ENCODE measurements at places on chromosomes 16 and 17. TPM values are rescaled to one million over a fixed set of nuclear protein-coding genes. Genes with fewer than 3 reads are reported as not detected.

GRB7 gene
- 3.3 TPM for total RNA-seq

GPR179 gene
- total RNA-seq = 0.07 TPM

TCAP gene
- total RNA-seq = 0.82 TPM

CD300H gene
- total RNA-seq = not detected

GRCh38 chr17:4166419-4166818 lies 23.4 kb downstream of the CYB5D2 start:
- no peak for DNase-seq

- no peak for DNase-seq
Observed at GRCh38 chr16:8877894-8878522, 4.1 kb upstream of the LITAFD start.

DNA sequence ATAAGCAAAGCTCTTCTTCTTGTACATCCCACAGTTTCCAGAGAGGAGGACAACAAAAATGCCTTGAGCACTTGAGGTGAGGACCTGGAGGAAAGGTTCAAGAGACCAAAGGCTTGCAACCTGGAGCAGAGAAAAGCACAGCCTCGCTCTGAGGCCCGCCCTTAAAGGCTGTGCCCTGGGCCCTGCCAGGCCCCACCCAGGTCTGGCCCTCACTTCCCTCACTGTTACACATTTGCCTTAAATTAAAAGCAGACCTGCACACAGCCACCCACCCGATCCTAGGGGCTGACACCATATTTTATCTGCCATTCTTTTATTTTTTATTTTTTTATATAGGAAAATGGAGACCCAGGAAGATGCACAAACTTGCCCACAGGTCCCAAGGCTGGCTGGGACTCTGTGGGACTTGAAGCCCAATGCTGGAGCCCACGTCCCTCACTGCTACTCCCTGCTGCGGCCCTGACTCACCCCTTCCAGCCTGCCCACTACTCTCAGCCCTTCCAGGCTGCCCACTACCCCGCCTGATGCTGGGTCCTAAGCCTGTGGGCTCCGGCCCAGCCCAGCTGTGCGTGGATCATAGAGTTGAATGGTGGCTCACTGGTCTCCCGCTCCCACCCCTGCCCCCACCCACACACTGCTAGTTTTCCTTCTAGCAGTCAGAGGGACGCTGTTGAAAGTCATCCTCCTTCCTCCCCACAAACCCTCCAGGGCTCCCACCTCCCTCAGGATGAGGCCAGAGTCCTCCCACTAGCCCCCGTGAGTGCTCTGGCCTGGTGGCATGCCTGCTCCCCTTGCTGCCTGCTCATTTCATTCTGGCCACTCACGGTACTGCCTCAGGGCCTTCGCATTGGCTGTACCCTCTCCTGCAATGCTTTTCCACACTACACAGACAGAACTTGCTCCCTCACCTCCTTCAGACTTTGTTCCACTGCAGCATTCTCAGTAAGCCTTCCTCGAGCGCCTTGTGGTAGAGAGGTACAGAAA lies 77.6 kb upstream of the MED9 start:
- DNase-seq = no peak

DNA sequence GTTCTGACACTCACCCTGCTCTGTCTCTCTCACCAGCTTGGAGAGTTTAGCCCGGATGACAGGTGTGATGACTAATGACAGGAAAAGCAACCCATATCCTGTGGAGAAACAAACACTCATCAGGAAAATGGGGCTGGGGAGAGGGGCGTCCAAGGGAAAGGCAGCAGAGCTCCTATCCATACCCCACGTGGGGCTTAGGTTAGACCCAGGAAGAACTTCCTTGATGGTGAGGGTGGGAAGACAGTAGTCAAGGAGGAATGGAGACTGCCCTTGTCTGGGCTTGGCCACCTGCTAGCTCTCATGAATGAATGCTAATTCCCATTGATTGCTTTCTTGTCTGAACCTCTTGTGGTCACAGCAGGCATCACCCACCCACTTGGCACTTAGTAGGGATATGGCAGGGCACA lies 3.8 kb downstream of the SLC46A1 start:
- no peak for DNase-seq

GRCh38 chr17:48123111-48123510 lies 15.5 kb downstream of the SNX11 start:
- DNase-seq = no peak

GRCh38 chr16:47049901-47050583 lies 76.6 kb upstream of the DNAJA2 start:
- DNase-seq = no peak

DNA sequence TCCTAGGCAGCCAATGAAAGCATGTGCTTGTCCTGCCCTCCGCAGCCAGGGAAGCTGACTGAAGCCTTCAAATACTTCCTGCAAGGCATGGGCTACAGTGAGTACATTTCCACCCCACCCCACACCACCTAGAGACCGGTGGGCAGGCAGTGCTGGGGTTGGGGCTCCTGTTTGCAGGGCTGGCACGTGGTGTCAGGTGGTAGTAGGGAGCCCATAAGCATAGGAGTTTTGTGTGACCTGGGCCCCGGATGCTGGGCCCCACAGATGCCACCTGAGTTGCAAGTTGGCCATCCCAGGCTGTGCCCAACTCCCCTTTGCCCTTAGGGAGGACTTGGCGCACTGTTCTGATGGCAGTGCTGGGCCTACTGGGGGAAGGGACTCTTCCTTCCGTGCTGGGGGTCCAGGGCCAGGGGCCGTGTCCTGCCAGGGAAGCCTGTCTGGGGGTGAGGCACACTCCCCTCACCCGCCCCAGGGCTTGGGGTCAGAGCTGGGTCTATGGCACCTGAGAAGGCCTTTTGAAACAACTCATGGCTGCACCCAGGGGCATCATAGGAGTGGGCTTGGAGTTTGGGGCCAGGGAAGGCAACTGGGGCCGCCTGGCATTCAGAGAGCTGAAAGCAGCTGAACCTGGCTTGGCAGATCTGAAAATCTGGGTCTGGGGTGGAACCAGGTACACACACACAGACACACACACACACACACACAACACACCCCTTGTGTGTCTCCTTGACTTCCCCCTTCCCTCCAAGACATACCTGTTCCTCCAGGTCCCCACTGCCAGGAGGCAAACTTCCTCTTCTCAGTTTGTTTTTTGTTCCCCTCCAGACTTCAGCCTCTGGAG lies 5.8 kb upstream of the SETD6 start:
- DNase-seq = no peak

DNA sequence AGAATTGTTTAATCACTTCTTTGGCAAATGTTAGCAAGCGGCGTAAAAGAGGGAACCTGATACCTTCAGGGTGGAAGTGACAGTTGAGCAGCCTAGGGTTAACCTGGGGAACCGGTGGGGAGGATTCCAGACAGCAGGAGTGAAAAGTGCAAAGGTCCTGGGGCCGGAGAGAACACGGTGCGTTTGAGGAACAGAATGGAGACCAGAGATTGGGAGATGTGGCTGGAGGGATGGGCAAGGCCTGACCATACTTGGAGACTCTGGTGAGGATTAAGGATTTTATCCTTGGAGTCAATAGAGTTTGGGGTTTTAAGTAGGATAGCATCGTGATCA lies 2.3 kb upstream of the ZNF500 start:
- no peak for DNase-seq

DNA sequence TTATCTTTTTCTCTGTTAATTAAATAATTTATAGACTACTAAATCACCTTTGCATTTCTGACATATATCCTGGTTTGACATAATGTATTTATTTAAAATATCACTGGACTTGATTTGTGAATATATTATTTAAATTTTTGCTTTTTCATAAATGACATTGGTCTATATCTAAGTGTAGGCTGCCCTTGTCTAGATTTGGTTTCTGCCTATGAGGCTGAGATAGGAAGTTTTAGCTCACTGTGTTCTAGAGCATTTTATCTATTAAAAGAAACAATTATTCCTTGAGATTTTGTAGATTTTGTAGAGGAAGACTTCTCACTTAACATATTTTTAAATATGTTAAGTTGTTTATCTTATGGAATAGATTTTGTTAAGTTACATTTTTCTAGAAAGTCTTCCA lies 43.9 kb downstream of the NACA2 start:
- DNase-seq = no peak

- DNase-seq = no peak
Observed at GRCh38 chr16:15567823-15568222, 75.1 kb downstream of the MARF1 start.

DNA sequence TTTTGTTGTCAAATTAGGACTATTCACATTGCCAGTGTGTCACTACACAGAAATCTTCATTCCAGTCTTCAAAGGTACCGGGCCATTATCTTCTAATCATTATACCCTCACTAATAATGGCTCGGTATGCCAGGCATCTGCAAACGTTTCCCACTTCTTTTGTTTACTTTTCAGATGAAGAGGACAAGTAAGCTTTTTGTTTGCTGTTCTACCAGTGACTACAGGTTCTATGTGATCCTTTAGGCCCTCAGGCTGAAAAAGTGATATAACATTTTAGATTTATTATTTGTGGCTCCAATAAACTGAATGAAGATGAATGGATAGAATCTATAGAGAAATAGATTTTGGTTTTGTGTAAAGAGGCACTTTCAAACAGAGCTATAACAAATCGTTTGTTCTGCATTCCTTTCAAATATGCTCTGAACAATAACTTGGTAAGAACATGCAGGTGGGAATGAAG lies 403 bp upstream of the KRTAP3-1 start:
- no peak for DNase-seq

DNA sequence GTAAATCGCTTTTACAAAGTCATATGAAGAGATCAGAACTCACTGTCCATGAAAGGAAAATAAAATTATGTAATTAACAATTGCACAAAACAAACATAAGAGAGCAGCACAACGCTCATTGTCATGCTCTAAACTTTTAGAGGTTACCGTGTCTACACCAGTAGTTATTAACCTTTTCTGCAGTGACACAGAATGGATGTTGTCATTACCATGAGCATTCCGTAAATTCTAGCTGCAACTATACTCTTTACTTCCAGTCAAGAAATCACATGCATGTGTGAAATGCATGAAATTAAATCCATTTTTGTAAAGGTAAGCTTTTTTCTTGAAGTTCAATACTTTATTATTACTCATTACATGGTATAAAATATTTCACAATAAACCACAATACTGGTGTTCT lies 38.2 kb downstream of the USP32 start:
- DNase-seq = no peak

DNA sequence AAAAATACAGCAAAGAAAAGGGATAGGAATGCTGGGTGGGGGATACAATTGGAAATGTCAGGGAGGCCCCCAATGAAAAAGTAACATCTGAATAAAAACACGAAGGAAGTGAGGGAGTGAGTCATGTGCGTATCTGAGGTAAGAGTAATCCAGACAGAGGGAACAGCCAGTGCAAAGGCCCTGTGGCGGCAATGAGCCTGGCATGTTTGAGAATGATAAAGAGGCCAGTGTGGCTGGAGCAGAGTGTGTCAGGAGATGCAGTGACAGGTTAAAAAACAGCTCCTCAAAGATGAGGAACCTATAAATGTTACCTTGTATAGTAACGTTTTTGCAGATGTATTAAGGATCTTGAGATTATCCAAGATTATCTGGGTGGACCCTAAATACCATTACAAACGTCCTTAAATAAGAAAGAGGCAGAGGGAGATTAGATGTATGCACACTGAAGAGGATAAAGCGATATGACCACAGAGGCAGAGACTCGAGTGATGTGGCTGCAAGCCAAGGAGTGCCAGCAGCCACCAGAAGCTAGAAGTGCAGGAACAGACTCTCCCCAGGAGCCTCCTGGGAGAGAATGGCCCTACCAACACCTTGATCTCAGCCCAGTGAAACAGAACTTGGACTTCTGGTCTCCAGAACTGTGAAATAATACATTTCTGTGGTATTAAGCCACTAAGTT lies 17.8 kb upstream of the SLC35B1 start:
- DNase-seq = no peak

DNA sequence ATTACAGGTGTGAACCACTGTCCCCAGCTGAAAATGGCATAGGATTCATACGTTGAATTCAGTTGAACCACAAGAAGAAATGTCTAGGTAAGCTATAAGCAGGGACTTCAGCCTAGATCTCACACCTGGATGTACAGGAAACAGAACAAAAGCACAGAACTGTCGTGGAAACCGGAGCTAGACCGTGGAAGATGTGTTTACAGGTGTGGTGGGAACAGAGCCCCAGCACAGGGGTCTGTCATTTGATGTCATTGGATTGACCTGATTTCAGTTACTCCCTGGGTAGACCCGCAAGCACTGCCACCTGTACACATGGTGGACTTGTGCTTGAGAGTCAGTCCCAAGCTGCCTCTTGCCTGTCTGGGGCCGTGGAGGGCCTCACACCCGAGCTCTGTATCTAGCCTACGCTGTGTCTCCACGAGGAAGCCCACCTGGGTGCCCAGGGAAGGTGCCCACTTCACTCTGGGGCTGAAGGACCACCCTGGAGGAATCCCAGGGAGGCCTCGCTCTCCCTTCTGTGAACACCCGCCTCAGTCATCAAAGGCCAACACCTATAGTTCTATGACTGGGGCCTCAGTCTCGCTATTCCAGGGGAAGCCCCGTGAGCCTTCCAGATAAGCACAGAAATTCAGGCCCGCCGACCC lies 32.2 kb upstream of the MLKL start:
- DNase-seq = no peak

All from activated CD4-positive, alpha-beta T cell treated with anti-CD3 and anti-CD28 coated beads for 36 hours (primary cell).